Sigmoid colon (tissue), 7 donors: ENCODE measurements at places on chromosomes 11 and 22. TPM values are rescaled to one million over a fixed set of nuclear protein-coding genes. Genes with fewer than 3 reads are reported as not detected.

KCNJ1 gene
- polyA plus RNA-seq: not detected

HOATZ gene
- polyA plus RNA-seq: not detected

NRIP3 gene
- polyA plus RNA-seq: not detected

- DNase-seq: peak; percentile 70
- no peaks in the 10 kb centered on the region for H3K36me3 ChIP-seq
- no peak overlapping the region for H3K27ac ChIP-seq
- no peak overlapping the region for H3K4me3 ChIP-seq
Measured at GRCh38 chr11:32809313-32809712, 14.9 kb upstream of the CCDC73 start.

DNA sequence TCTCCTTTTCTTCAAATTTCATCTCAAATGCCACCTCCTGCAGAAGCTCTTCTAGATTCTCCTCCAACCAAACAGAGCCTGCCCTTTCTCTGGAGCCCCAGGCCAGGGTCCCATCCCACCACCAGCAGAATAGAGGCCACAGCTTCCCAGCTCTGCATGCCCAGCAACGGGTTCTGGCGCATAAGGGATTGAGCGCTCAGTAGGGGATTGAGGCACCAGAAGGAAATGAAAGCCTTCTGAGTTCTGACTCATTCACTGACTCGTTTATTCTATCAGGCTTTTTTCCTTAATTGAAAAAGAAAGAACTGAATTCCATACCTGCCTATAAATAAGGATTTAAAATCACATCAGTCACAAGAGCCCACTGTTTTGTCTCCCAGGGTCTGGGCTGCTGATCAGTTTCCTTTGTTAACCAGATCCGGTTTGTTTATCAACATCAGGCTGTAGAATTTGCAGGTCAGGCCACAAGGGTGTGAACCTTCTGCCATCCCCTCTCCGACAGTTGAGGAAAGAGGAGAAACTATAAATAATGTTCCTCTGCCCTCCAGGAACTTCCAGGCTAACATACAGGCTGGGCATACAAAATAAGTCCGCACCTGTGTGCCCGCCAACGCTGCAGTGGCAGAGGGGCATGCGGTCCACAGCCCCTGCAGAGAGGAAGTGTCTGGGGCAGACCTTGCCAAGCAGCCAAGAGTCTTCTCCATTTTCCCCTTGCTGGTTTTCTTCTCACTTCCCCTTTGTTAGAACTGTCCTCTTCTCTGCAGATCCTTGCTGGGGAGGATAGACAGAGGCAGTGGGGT, 63.5 kb upstream of the PRDM11 start:
- H3K27ac ChIP-seq: no peak overlapping the region
- H3K27me3 ChIP-seq: no peaks in the 10 kb centered on the region
- no peak overlapping the region for H3K4me3 ChIP-seq
- DNase-seq: no peak
- no peaks in the 10 kb centered on the region for H3K36me3 ChIP-seq

GRCh38 chr11:15629690-15630321, 515.1 kb downstream of the INSC start:
- DNase-seq: no peak
- no peaks in the 10 kb centered on the region for H3K4me1 ChIP-seq
- peaks cover 15% of the 10 kb centered on the region for H3K27me3 ChIP-seq
- H3K36me3 ChIP-seq: no peaks in the 10 kb centered on the region
- H3K27ac ChIP-seq: no peak overlapping the region
- no peak overlapping the region for H3K4me3 ChIP-seq

DNA sequence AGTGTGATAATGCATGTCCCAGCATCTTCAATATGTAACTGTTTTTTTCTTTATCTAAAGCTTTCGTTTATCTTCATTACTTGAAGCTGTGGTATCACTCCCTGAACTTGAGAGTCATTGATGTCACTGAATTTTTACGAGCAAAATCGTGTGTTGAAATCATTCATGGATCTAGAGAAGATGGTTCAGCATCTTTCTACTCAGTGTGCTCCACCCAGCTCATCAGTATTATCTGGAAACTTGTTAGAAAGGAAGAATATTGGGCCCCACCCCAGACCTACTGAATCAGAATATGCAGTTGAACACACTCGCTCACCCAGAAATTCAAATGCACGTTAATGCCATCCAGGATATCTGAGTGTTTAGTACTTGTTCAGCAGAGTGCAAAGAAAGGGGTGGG, 8.3 kb downstream of the CDON start:
- no peak for DNase-seq
- no peaks in the 10 kb centered on the region for H3K27me3 ChIP-seq
- no peak overlapping the region for H3K27ac ChIP-seq
- H3K36me3 ChIP-seq: no peaks in the 10 kb centered on the region

- no peaks in the 10 kb centered on the region for H3K27me3 ChIP-seq
- H3K4me1 ChIP-seq: peaks cover 4% of the 10 kb centered on the region
- no peak overlapping the region for H3K27ac ChIP-seq
- no peak overlapping the region for H3K4me3 ChIP-seq
- no peaks in the 10 kb centered on the region for H3K36me3 ChIP-seq
Measured at GRCh38 chr11:78748918-78749690, 174.4 kb upstream of the NARS2 start.

DNA sequence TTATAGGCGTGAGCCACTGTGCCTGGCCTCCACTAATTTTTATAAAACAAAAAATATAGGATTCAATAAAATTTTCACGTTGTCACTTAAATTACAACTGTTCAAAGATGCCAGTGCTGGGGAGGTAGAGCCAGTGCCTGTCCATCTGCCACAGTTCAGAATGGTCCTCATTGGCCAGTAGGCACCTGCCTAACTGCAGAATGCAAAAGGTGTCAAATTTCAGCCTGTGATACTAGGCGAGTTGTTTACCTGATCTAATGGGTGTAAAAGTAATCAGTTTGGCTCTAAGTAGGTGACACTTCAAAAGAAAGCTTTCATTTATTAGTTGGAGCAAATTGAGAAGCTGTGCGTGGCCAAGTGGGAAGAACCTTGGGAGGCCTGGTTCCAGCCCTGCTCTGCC, 2.4 kb downstream of the SMARCB1 start:
- H3K36me3 ChIP-seq: peaks cover 21% of the 10 kb centered on the region
- no peak for DNase-seq
- no peak overlapping the region for H3K4me3 ChIP-seq

GRCh38 chr11:17774232-17775034, 39.9 kb downstream of the KCNC1 start:
- no peaks in the 10 kb centered on the region for H3K4me1 ChIP-seq
- no peaks in the 10 kb centered on the region for H3K27me3 ChIP-seq
- no peak overlapping the region for H3K27ac ChIP-seq
- H3K36me3 ChIP-seq: no peaks in the 10 kb centered on the region
- no peak overlapping the region for H3K4me3 ChIP-seq
- peak; percentile 50 for DNase-seq

DNA sequence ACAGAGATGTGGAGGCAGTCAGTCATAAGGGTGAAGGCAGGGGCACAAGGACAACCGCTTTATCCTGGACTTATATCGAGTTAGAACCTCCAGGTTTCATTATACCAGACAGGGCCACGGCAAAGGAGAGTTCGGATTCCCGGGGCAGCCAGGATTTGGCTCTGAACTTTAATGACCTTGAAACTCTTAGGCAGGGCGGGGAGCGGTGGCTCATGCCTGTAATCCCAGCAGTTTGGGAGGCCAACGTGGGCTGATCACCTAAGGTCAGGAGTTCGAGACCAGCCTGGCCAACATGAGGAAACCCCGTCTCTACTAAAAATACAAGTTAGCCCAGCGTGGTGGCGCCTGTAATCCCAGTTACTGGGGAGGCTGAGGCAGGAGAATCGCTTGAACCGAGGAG, 1.1 kb upstream of the MYRF start:
- H3K36me3 ChIP-seq: no peaks in the 10 kb centered on the region
- DNase-seq: no peak
- H3K27me3 ChIP-seq: peaks cover 9% of the 10 kb centered on the region
- H3K27ac ChIP-seq: no peak overlapping the region
